Stimulated activated CD4-positive, alpha-beta T cell treated with anti-CD3 and anti-CD28 coated beads, Interleukin-4, amount 100 ng/mL, for 4 hours (primary cell): ENCODE measurements at places on chromosomes 5 and 9.
A peak's percentile ranks its signal among the peaks of the same experiment; 100 is the strongest.

DNA sequence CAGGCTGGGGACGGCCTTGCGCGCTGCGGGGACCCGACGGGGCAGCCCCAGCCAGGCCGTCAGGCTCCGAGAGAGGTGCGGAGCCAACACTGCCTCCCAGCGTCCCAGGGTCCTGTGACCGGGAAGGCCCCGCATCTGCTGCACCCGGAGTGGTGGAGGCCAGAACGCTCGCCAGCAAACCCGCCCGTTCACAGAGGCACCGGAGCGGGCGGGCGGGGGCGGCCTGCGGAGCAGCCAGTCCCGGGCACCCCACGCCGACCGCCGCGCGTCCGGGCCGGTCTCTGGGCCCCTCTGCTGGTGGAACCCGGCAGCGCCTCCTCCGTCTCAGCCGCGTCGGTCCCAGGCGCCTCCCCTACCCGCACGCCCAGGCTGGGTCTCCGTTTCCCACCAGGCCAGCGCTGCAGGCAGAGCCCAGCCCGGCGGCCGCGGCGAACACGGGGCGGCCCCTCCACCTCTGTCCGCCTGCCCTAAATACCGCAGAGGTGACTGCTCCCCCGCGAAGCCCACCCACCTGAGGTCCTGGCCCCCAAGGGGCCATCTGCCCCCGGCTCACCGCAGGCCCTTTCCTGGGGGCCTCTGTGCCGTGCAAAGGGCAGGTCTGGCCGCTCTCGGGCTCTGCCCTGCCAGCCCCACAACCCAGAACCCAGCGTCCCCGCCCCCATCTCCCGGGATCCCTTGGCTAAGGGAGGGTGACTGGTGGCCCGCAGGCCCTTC lies 15.9 kb downstream of the EXD3 start:
- peak; percentile 68 for DNase-seq

DNA sequence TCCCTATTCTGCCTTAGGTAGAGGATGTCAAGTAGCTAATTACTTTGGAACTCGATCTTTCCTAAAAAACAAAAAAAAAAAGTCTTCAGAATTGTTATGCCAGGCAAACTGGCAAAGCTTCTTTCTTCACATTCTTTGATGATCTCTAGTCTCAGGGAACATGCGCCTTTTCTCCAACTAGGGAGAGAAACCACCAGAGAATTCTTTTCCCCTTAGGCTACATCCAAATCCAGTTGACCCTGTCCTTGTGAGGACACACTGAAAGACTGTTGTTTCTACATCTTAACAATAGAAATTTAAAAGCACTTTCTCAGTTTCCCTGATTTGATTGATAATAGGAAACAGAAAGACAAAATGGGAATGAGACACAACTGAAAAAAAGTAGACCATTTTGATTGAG lies 94.7 kb upstream of the ITGA2 start:
- no peak for DNase-seq

DNA sequence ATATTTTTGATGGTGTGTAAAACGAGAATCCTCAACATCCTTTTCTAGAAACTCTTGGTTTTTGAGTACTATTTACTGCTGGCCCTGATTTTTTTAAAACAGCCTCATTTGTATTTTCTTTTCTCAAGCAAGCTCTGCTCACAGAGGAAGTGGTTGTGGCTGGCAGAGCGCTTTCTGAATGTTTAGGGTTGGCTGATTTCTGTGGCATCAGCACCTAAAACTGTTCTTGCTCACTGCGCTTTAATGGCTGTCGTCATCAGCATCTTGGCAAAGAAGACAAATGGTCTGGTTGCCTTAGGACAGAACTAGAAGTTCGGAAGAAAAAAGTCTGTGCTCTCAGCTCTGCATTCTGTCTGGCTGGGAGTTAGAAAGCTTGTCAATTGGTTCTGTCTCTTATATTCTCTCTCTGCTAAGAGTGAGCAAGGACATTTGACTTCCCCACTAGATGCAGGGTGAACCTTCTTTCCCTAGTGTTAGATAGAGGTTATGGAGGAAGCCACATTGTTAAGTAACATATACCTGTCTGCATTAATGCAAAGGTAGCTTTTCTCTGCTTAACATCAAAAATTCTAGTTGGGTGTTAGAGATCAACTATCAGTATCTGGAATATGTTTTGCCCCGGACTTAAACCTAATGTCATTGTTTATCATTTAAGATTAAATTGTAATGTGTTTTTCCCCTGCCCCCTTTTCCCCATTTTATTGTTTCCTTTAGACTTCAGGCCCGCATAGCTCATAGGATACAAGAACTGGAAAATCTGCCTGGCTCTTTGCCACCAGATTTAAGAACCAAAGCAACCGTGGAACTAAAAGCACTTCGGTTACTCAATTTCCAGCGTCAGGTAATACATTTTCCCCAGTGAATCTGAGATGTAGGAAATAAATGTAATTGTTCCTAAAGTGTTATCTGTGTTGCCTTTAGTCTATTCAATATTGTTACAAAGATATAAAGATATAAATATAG lies 39.0 kb downstream of the SMARCA2 start:
- DNase-seq = peak; percentile 29

DNA sequence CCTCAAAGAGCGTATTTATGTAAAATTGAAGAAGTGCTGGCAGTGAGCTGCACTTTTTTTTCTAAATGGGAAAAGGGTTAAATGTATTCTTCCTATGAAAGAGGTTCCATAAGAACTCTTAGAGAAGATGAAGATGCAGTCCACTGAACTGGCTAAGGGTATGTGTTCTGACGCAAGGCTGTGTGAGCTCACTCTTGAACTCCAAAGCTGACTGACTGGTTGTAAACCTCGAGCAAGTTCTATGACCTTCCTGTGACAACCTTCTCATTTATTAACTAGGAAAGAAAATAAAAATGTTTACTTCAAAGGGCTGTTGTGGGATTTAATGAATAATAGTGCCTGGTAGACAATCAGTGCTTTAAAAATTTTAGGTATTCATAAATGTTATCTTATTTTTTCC lies 46.7 kb downstream of the POC5 start:
- no peak for DNase-seq

DNA sequence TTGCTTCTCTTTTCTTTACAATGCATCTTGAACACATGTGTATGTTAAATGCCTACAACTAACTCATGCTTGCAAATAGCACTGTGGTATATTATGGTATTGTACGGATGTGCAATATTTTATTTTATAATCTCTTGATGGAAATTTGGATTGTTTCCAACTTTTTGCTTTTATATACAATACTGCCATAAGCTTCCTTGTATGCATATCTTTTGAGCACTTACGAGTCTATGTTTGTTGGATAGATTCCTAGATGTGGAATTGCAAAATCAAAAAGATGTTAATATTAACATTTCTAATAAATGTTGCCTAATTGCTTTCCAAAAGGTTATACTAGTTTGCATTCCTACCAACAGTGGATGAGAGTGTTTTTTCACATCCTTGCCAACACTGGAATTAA lies 3.4 kb upstream of the GALNT12 start:
- DNase-seq = no peak

GRCh38 chr9:91516777-91517176 lies 93.1 kb upstream of the NFIL3 start:
- no peak for DNase-seq

DNA sequence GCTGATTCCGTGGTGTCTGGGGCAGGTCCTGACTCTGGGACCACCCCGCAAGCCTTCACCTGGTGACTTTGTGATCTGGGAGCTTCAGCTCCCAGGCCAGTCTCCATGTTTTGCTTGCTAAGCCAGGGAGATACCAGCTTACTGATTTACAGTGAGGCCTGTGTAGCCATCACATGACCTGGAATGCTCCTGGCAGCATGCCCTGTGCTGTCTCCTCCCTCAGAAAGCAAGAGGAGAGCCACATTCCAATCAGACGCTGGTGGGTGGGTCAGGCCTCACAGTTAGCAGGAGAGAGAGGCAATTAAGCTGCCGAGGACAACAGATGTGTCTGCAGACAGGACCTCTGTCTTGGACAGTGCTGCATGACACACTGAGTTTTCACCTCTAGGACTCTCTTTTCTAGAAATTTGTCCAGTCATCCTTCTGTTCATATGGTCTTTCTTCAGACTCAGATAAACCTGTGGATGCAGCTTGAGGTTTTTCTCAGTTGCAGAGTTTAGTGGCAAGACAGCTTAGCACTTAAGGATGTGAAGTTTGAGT lies 24.4 kb upstream of the GRPEL2 start:
- DNase-seq = no peak

DNA sequence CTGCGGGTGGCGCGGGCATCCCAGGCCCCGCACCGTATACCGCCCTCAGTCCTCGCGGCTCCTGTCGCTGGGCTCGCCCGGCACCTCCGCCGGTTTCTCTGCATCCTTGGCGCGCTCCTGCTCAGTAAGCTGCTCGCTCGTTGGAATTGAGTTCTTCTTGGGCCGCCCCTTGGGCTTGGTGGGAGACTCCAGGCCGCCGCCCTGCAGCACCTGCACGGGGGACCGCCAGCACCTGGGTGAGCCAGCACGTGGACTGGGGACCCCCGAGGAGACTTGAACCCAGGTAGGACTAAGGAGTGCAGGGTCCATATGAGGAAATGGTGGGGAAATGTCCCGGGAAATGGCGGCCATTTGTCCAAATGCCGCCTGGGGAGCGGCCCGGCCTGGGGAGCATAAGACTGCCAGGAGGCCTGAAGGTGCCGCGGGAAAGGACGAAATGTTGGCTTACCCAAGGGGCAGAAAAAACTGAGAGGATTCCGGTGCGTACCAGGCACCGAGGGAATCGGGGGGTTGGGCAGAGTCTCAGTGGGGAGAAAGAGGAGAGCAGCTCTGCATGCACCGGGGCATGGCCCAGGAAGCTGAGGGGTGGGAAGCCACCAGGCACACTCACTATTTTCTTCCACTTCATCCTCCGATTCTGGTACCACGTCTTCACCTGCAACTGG lies 2.9 kb downstream of the BARX1 start:
- no peak for DNase-seq

DNA sequence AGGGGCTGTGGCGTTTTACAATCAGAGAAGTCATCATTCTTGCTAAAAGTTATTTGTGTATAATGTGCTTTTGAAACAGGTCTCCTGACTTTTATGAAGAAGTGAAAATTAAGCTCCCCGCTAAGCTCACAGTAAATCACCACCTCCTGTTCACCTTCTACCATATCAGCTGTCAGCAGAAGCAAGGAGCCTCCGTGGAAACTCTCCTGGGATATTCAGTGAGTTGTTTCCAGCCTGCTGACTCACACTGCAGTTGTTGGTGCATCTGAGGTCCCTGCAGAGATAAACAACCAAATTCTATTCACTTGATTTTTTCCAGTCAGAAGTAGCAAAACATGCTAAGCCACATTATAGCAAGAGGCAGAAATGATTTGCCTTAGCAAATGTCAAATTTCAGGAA lies 156.7 kb downstream of the DOCK8 start:
- no peak for DNase-seq

DNA sequence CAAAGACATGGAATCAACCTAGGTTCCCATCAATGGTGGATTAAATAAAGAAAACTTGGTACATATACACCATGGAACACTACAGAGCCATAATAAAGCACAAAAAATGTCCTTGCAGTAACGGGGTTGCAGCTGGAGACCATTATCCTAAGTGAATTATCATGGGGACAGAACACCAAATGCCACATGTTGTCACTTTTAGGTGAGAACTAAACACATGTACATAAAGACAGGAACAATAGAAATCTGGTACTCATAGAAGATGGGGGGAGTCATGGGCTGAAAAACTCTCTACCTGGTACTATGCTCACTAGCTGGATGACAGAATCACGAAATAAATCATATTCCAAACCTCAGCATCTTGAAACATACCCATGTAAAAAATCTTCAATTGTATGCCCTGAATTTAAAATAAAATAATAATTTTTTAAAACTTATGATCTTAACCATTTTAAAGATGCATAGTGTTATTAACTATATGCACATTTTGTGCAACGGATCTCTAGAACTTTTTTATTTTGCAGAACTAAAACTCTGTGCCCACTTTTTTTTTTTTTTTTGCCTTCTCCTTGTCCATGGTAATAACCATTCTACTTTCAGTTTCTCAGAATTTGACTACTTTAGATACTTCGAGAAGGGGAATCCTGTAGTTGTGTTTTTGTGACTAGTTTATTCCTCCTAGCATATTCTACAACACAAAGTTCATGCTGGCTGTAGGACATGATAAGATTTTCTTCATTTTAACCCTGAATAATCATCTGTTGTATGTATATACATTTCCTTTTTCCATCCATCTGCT lies 1081.6 kb upstream of the ACO1 start:
- DNase-seq = no peak

GRCh38 chr9:133737774-133738639 lies at the start of gene SARDH:
TSS of gene SARDH (minus strand) at chr9:133738352. CDS start at chr9:133734173, 4,179 bp downstream.
- peak; percentile 30 for DNase-seq

DNA sequence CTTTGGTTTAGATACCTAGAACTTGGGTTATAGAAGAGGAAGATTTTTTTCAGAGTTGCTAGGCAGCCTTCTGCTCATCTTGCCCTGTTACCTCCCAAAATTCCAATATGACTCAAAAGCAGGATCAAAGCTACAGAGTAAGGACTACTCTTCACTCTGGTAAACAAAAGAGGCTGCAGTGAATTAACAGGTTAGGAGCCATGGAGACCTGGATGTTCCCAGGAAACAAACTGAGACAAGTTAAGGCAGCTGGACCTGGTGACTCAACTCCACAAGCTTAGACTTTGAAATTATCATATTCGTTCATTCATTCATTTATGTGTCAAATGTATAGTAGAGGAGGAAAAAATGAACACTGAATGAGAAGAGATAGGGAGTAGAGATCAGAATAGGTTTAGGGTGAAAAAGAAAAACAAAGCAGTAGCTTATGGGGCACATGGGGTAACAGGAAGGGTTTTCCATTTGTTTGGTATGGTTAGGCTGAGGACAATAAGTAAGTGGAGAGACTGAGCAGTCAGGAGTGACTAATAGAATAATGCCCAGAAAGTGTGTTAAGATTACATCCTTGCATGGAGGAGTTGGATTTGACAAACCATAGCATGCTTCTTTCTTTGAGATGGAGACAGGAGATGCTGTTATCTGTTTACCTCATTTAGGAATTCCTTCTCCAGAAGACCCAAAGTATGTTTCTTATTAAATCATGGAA lies 464.0 kb upstream of the ZNF608 start:
- DNase-seq = no peak

- no peak for DNase-seq
Observed at GRCh38 chr9:34370335-34370969, 6.2 kb downstream of the MYORG start.

DNA sequence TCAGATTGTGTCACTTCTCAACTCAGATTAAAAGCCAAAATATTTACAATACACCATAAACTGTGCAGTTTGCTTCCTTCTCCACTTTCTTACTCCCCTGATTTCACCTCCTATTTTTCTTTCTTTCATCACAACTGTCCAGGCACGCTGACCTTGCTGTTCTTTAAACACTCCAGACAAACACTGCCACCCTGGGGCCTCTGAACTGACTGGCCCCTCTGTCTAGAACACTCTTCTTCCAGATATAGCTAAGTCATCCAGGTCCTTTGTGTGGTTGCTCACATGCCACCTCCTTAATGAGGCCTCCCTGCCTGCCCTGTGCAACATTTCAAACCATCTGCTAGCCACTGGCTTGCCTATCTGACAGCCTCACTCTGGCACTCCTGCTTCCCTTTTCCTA lies 46.6 kb downstream of the ATG10 start:
- DNase-seq = no peak

- DNase-seq = no peak
Observed at GRCh38 chr5:42596817-42597216, 159.8 kb upstream of the CCDC152 start.

- DNase-seq = no peak
Observed at GRCh38 chr9:86968258-86968920, 21.1 kb upstream of the GAS1 start.

- no peak for DNase-seq
Observed at GRCh38 chr5:125609011-125609410, 814.2 kb upstream of the GRAMD2B start.
